ENCODE measurements at places on chromosomes 2 and 18. TPM values are rescaled to one million over a fixed set of nuclear protein-coding genes. Genes with fewer than 3 reads are reported as not detected.

- peaks cover 6% of the 10 kb centered on the region for H3K36me3 ChIP-seq
- DNase-seq = no peak
- H3K27me3 ChIP-seq = peaks cover 7% of the 10 kb centered on the region
- H3K4me3 ChIP-seq = no peak overlapping the region
- no peak overlapping the region for H3K27ac ChIP-seq
These were observed 1.7 kb upstream of the RTTN start for GRCh38 chr18:70207181-70207580.

DNA sequence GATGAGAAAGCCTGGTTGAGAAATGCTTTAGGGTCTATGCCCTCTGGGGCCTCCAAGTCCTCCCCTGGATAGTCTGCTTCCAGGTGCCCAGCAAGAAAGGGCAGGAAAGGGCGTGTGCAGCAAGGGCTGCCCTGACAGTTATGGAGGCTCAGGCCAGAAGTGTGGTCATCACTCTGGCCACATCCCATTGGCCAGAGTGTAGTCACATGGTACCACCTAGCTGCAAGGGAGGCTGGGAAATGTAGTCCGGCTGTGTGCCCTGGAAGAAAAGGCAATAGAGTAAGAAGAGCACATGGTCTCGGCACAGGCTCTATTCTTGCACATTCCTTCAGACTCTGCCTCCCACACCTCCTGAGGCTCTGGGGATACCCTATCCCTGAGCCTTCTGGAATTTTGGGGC is 35.7 kb downstream of the ODC1 start:
- H3K4me3 ChIP-seq = no peak overlapping the region
- peak; percentile 66 for DNase-seq
- H3K27ac ChIP-seq = no peak overlapping the region
- peaks cover 28% of the 10 kb centered on the region for H3K4me1 ChIP-seq
- H3K27me3 ChIP-seq = no peaks in the 10 kb centered on the region

DNA sequence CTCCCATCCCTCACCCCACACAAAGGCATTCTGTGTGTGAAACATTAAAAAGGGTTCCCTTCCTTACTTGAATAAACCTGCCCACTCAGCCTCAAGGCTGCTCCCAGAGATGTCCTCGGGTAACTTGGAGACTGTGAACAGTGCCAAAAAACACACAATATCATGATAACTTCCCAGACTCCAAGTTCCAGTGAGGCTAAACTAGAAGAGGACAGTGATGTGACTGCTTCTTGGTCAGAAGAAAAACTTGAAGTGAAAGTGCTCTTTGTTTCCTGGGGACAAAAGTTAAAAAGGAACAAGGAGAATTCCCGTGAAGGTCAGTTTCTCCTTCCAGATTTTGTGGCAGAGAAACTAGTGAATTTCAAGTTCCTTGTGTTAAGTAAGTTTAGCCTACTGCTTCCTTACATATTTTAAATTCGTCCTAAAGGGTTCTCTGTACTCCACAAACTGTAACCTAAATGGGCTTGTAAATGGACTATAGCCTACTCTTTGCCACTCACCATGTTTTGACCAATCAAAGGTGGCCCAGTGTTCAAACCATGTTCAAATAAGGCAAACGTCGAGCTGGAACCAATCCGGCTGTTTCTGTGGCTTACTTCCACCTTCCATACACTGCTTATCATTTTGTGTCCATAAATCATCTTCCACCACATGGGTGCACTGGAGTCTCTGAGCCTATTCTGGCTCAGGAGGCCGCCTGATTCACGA is 20.4 kb downstream of the TPRKB start:
- no peak for DNase-seq
- H3K4me1 ChIP-seq = no peaks in the 10 kb centered on the region
- no peak overlapping the region for H3K4me3 ChIP-seq
- H3K27ac ChIP-seq = no peak overlapping the region

- H3K36me3 ChIP-seq = no peaks in the 10 kb centered on the region
- H3K27ac ChIP-seq = no peak overlapping the region
- peaks cover 3% of the 10 kb centered on the region for H3K4me1 ChIP-seq
These were observed 3.4 kb upstream of the PAX8 start for GRCh38 chr2:113281910-113282746.

DNA sequence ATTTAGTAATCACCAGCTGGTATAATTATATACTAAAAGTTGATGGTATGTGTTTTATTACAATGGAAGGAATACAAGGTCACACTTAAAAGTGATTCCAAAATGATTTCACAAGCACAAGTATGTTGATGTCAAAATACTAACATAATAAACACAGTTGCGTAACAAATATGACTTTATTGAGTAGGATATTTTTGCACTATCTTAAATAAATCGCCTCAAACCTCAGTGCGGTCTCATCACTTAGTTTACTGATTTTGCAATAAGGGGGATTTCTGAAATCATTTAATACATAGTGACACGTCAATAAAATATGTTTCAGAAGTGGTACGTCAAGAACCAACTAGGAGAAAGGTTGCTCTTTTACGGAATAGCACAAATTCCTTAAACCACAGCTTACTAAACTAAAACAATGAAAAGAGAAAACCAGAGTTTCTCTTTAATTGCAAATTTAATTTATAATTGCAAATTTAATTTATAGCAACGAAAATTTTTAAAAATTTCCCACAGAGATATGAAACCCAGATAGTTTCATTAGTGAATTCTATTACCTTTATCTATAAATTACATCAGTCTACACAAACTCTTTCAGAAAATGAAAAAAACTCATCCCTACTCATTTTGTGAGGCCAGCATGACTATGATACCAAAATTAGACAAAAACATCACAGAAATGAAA is 304.0 kb upstream of the REG3G start:
- no peaks in the 10 kb centered on the region for H3K27me3 ChIP-seq
- H3K4me3 ChIP-seq = no peak overlapping the region
- H3K27ac ChIP-seq = no peak overlapping the region
- H3K36me3 ChIP-seq = no peaks in the 10 kb centered on the region

DNA sequence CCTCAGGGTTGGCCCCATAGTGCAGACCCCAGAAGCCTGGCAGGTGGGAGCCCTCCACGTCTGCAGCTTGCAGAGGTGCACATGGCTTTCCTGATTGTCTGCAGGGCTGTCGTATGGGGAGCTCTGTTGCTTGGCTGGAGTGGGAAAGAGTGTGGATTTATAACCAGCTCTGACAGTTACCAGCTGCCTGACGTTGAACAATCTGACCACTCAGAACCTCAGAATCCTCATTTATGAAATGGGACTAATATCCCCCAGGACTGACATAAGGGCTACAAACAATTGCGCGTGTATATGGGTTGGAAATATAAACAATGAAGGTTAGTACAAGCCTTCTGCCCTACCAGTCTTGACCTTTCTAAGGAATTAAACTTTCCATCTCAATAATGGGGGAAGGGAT is 13.9 kb upstream of the PXDN start:
- no peak overlapping the region for H3K27ac ChIP-seq
- no peak for DNase-seq
- no peaks in the 10 kb centered on the region for H3K4me1 ChIP-seq
- no peaks in the 10 kb centered on the region for H3K36me3 ChIP-seq
- H3K4me3 ChIP-seq = no peak overlapping the region

- no peak overlapping the region for H3K4me3 ChIP-seq
- DNase-seq = no peak
- no peaks in the 10 kb centered on the region for H3K27me3 ChIP-seq
These were observed 78.4 kb upstream of the UBXN4 start for GRCh38 chr2:135663148-135663700.

- H3K36me3 ChIP-seq = no peaks in the 10 kb centered on the region
- no peak for DNase-seq
- no peaks in the 10 kb centered on the region for H3K4me1 ChIP-seq
- no peak overlapping the region for H3K4me3 ChIP-seq
- peaks cover 2% of the 10 kb centered on the region for H3K27me3 ChIP-seq
- no peak overlapping the region for H3K27ac ChIP-seq
These were observed 68.3 kb downstream of the TMEFF2 start for GRCh38 chr2:192126426-192126825.

DNA sequence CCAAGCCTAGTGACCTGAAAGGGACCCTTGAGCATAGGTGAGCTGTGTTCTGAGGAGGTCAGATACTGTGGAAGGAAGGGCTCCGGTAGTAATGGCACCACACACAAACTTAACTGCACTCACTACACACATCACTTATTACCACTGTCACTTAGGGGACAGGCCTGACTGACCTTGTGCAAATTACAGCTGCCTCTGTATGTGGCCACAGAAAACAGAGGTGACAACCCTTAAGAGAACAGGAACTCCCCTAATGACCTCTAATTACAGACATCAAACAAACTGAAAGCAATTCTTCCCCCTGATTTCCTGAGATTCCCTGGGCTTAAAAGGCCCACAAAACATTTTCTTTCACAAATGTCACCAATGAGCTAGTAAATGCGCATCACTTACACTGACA is 360.6 kb downstream of the RND3 start:
- H3K36me3 ChIP-seq = no peaks in the 10 kb centered on the region

- no peaks in the 10 kb centered on the region for H3K4me1 ChIP-seq
- H3K27me3 ChIP-seq = peaks cover 2% of the 10 kb centered on the region
- H3K27ac ChIP-seq = no peak overlapping the region
- H3K4me3 ChIP-seq = no peak overlapping the region
- no peak for DNase-seq
These were observed 21.2 kb downstream of the TGFA start for GRCh38 chr2:70532244-70532935.

DNA sequence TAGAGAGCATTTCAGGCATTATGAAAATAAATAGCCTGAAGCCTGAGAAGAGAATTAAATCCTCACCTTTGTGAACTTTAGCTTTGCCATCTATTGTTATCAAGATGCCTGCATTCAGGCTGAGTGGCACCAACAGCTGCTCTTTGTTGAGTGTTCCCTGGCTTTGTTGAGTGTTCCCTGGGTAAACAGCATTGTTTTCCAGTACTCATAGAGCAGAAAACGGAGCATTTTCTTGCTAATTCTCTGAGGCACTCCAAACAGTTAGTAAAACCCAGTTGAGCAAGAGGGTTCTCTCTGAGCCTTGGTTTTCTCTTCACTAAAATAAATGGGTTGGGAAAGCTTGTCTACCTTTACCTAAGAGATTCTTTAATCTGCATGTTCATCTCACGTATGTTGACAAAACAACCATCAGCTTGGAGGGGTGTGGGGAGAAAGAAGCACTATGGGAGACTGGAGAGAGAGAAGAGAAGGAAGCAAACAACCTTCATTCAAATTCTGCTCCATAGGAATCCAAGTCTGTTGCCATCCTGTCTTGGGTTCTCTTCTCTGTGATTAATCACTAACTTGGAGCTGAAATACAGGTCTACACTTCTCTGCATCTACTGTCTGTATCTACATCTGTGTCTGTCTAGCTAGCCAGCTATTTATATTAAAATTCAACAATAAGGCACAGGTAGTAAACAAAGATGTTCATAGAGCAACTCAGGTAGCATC is 567.0 kb upstream of the SOX11 start:
- no peak overlapping the region for H3K27ac ChIP-seq
- no peaks in the 10 kb centered on the region for H3K4me1 ChIP-seq
- no peaks in the 10 kb centered on the region for H3K36me3 ChIP-seq
- DNase-seq = no peak
- H3K27me3 ChIP-seq = no peaks in the 10 kb centered on the region
- no peak overlapping the region for H3K4me3 ChIP-seq

DNA sequence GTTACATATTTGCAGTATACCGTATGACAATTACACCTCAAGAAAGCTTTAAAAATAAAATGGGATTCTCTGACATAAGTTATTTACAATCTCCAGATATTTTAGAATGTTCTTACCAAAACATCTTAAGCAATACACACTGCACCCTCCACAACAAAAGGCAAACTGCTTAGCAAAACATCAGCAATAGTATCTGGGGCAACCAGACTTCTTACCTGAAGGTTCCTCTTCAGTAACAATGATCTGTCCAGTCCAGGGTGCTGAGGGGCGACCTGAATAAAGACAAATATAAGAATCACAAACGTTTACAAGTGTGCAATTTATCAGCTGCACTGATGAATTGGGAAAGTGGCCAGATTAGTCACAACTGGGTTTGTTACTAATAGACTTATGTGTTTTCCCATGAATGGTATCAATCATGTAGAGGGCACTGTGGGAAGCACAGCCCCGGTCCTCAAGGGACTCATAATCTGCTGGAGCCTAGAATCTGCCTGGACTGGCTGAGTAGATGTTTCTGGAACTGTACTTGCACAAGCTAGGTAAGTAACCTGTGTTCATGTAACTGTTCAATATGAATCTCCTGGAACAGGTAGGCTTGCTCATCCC is 70.7 kb downstream of the MYOM1 start:
- H3K36me3 ChIP-seq = no peaks in the 10 kb centered on the region
- no peak for DNase-seq
- no peak overlapping the region for H3K27ac ChIP-seq
- H3K4me1 ChIP-seq = peaks cover 6% of the 10 kb centered on the region

DNA sequence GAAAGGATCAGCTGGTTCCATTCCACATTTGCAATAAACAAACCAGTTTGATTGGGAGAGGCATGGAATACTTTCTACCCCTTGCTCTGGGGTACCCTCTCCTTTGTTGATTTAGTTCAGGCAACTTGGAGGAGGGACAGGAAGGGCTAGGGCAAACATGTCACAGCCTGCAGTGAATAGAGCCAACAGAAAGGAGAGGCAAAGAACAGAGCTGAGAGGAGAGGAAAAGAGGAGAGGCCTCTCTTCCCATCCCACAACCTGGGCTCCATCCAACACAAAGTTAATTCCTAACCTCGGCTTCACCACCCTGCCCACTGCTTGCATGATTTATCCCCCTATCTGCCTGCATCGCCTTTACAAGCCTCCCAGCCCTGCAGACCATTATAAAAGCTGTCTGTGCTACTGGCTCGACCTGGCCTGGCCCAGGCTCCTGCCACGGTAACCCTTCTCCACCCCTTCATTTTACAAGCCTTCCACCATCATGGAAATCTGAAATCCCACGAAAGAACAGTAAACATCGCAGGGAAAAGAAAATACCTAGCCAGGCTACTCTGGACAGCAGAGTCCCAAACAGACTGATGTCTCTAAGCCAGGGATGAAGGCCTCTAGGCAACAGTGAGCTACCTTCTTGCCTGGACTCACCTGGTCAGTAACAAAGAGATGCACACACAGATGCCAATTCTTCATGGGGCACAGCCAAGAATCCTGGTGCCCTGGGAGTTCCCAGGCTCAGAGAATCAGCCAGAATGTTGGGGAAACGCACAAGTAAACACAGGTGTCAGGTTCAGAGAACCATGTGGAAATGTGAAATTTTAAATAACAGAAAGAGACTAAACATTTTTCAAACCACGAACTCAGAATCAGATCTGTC is 43.6 kb downstream of the NHEJ1 start:
- H3K4me3 ChIP-seq = no peak overlapping the region
- H3K36me3 ChIP-seq = no peaks in the 10 kb centered on the region
- no peaks in the 10 kb centered on the region for H3K27me3 ChIP-seq

- no peaks in the 10 kb centered on the region for H3K4me1 ChIP-seq
- H3K27me3 ChIP-seq = peaks cover 5% of the 10 kb centered on the region
- H3K36me3 ChIP-seq = no peaks in the 10 kb centered on the region
These were observed 61.3 kb upstream of the CSRNP3 start for GRCh38 chr2:165408186-165408585.

GRCh38 chr2:43102366-43103092 is 123.9 kb downstream of the ZFP36L2 start:
- no peaks in the 10 kb centered on the region for H3K27me3 ChIP-seq
- no peak overlapping the region for H3K27ac ChIP-seq
- no peak overlapping the region for H3K4me3 ChIP-seq

COL6A3 gene
- 27.7 TPM for total RNA-seq

PSD4 gene
- 170 TPM for total RNA-seq

CPSF3 gene
- total RNA-seq = 77.5 TPM

SLC19A3 gene
- total RNA-seq = not detected

IMPACT gene
- total RNA-seq = 13.7 TPM

ANKRD23 gene
- total RNA-seq = 5.8 TPM

RNMT gene
- 41.2 TPM for total RNA-seq

LINC00305 gene
- not detected for total RNA-seq

SLC30A3 gene
- 0.86 TPM for total RNA-seq

GNAL gene
- total RNA-seq = not detected

GPR39 gene
- total RNA-seq = not detected

CPS1 gene
- 1.7 TPM for total RNA-seq

GREB1 gene
- total RNA-seq = 0.29 TPM

ELP2 gene
- total RNA-seq = 83.7 TPM

DNAJC5G gene
- 0.19 TPM for total RNA-seq

PROC gene
- total RNA-seq = not detected
